Adipose tissue (tissue), 3 donors: ENCODE measurements at places on chromosomes 11 and 22. TPM values are rescaled to one million over a fixed set of nuclear protein-coding genes. Genes with fewer than 3 reads are reported as not detected.

Gene TPBGL
- polyA plus RNA-seq, result 0.14 TPM

Gene OR8G5
- not detected for polyA plus RNA-seq

Gene CREB3L1
- polyA plus RNA-seq, result 11.7 TPM

Gene TP53AIP1
- polyA plus RNA-seq, result 0.07 TPM

Gene APOA1
- polyA plus RNA-seq, result 0.45 TPM

Gene YAP1
- 36.2 TPM for polyA plus RNA-seq

Gene DKK3
- polyA plus RNA-seq, result 20.2 TPM

Gene OR51B5
- not detected for polyA plus RNA-seq
